ENCODE measurements at places on chromosomes 3 and 15.

GRCh38 chr15:64443747-64444621 lies 16.4 kb upstream of the ZNF609 start:
- DNase-seq = peak; percentile 78

GRCh38 chr3:138694287-138695007 lies 85.9 kb downstream of the FAIM start:
- peak; percentile 92 for DNase-seq

DNA sequence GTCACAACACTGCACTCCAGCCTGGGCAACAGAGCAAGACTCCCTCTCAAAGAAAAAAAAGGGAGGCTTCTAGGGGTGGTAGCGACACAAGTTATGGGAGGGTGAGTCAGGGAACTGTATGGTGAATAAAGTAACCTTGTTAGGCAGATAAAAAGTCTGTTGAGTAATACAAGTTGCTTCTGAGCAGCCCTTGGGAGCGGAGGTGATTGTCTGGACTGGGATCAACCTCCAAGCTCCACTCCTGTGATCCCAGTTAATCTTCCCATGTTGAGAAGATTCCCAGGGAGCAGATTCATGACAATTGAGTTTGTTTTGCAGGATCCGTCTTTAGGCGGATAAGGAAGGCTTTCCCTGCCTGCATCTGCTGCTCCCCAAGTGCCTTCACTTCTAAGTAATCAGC lies 335.9 kb downstream of the THSD4 start:
- DNase-seq = no peak

- DNase-seq = no peak
Measured at GRCh38 chr15:55118344-55118870, 78.3 kb downstream of the RSL24D1 start.

DNA sequence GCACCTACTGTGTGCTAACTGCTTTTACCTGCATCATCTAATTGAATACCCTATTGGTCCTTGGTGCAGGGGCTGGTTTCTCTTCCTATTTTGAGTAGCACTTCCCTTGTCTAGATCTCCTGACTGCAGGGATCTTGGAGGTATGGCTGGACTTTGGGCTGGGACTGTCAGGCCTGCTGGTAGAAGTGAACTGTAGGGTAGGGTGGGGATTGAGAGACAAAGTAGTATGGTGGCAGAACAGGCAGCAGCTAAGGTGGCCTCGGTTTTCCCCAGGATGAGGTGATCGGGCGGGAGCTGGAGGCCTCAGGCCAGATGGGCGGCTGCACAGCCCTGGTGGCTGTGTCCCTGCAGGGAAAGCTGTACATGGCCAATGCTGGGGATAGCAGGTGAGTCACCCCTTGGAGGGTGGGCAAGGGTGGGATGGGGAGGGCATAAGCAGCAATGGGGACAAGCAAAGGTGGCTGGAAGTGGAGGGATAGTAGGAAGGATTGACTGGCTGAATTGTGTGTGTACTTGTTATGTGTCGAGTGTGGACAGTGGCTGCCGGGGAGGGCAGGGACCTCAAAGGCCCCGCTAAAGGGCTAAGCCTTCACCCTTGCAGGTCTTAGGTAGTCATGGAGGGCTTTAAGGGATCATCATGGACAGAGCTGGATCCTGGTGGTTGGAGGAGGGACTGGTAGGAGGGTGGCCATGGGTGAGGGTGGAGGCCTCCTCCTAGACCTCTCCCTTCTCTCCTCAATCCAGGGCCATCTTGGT lies 2.0 kb downstream of the PPM1M start:
- DNase-seq = no peak

GRCh38 chr3:31848163-31848818 lies 132.8 kb downstream of the OSBPL10 start:
- no peak for DNase-seq

DNA sequence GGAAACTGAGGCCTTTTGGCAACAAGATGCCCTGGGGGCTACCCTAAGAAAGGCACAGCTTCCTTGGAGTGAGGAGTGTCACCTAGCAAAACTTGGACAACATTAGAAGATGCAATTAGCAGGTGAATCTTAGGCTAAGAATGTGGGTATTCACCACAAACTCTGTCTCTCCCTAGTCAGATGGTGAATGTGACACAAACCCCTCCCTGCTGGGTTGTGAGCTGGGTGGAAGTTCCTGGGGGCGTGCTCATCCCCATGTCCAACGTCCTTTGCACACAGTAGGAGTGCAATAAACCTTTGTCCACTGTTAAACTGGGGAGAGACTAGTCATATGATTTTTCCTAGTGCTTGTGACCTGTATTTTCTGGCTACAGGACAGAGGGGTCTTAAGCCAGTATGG lies 67.1 kb upstream of the SH3GL3 start:
- peak; percentile 71 for DNase-seq

All from Daoy (cell line).